ENCODE measurements at places on chromosomes 7 and 10. TPM values are rescaled to one million over a fixed set of nuclear protein-coding genes. Genes with fewer than 3 reads are reported as not detected.

DNA sequence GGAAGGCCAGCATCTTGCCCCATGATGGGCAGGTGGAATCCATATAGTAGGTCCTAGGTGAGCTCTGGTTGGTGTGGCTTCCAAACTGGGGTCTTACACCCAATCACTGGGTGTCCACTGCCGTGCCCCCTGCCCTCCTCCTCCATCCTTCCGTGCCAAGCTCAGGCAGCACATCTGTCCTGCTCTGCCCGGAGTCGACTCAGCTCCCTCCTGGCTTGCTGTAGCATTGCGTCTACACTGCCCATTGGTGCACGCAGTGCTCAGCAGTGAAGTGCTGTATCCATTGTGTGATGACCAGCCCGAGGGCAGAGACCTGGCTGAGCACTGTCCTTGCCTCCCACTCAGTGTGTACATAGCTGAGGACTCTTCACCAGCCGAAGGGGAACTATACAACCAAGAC, 148.4 kb downstream of the ADAM12 start:
- DNase-seq: no peak

DNA sequence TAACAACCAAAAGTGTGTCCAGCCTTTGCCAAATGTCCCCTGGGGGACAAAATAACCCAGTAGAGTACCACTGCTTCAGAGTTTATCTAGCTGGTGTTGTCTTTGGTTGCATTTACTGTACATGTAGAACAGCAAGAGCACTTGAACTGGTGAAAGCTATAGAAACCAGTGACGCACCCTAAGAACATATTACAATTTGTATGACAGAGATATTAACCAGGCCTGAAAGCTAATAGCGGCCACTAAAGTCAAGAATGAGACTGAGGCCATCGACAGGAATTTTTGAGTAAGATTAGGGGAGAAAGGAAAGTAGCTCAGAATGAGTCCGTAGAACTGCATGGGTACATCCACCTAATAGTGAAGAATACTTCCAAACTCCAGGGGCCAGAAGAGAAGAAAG, 236.2 kb downstream of the MTERF1 start:
- DNase-seq: no peak

Gene PNLIP
- not detected for total RNA-seq

GRCh38 chr7:101915000-101915399, 97.6 kb downstream of the CUX1 start:
- DNase-seq: no peak

- DNase-seq: no peak
Observed at GRCh38 chr7:155824227-155824886, 12.1 kb upstream of the SHH start.

Gene ANXA8
- not detected for total RNA-seq

DNA sequence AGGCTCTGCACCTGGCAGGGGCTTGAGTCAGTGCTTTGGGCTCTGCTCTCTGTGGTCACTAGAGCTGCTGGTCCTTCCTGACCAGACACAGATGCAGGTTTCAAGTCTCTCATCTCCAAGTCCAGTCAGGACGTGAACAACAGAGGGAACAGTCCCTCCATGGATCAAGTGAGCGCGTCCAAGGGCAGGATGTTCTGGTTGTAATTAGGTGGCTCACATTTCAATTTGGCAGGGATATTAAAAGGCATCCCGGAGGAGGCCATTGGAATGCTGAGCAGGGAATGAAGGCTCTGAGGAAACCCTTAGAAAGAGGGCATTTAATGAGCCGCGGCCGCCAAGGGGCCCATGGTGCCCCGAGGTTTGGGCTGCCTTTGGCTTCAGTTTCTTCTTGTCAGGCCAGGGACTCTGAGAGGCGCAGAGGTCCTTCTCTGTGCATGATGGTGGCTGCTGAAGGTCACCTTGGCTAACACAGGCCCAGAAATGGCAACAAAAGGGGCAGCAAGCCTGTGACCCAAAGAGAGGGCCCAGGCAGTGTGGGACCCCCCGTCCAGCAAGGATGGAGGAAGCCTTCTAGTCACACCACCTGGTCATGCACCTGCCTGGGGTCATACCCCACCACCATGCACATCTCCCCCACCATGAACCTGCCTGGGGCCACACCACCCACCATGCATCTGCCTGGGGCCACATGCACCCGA, 30.7 kb upstream of the INPP5A start:
- DNase-seq: no peak

GRCh38 chr10:128518000-128518399, 391.8 kb upstream of the MKI67 start:
- DNase-seq: no peak

Gene LRRN3
- total RNA-seq: 64.9 TPM

- DNase-seq: peak; percentile 15
Observed at GRCh38 chr7:134996097-134996550, 9.8 kb downstream of the AGBL3 start.

- DNase-seq: peak; percentile 15
Observed at GRCh38 chr7:114085592-114086501, 167.0 kb upstream of the PPP1R3A start.

DNA sequence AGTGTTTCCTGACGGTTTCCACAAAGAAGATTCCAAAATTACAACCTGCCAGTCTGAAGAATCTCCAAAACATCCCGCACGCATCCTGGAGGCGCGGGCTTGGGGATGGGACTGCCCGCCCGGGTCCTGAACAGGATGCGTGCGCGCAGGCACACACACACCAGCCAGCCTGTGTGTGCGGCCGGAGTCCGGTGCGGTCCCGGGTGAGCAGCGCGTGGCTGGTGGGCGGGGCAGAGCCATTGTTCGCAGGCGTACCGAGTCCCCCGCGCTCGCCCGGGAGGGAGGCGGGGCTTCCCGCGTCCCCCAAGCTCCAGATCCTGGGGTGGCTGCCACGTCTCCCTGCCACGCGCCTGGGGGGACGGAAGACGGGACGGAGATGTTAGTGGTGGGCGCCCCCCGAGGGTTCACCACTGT, 675 bp upstream of the SCD start:
- DNase-seq: peak; percentile 71

GRCh38 chr7:116527521-116527920, 2.7 kb downstream of the CAV1 start:
- no peak for DNase-seq

- no peak for DNase-seq
Observed at GRCh38 chr7:47710201-47710935, 128.5 kb upstream of the TNS3 start.

DNA sequence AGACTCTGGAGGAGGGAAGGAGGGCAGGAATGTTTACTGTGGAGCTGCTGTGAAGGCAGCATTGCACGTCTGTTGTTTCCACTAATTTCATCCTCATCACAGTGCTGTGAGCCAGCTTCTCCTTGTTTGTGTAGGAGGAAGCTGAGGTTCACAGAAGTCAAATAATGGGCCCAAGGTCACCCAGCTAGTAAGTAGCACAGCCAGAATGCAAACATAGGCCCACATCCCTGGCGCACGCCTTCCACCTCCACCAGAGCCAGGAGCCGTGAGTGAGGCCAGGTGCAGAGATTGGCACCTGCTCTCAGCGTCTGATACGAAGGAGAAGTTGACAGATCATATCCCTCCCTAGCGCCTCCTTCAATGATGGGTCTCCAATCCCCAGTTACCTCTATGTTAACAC, 93.6 kb downstream of the HTR5A start:
- DNase-seq: no peak

- no peak for DNase-seq
Observed at GRCh38 chr7:26658389-26659084, 205.9 kb downstream of the SKAP2 start.

DNA sequence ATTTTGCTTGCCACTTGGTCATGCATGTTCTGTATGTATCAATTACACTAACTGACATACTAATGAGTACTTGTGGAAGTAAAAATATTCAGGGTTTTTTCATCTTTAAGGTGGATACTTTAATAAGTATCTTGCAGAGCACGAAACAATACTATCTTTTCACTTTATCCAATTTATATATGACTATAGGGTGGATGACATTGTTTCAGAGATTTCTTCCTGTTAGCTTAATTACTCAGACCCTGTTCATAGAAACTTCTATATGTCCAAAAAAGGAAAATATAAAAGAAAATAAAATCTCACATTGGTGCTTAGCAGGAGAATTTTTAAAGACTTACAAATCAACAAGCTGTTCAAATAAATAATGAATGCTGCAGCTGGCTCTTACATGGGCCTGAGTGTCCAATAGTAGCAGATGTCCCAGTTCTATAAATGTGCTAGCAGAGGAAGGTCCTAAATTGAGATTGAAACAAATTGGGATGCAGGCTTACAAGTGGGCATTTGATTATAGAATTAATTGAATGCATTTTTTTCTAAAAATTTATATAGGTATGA, 91.5 kb upstream of the THSD7A start:
- no peak for DNase-seq

Gene SLC26A3
- total RNA-seq: 0.93 TPM

DNA sequence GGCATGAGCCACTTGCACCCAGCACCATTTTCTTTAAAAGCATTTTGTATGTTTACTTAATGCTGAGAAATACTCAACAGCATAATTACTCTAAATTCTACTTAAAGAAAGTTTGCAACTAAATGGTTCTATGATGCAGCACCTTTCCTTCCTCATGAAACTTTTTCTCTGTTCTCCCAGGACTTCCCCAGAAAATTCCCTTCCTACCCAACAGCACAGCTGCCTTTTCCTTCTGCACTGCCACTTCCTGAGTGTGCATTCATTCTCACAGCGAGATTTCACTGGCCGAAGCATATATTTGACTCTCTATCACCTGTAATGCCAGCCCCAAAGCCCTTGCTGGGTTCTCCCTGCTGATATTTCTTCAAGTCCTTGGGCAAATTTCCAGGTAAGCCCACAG, 41.5 kb upstream of the DGKI start:
- DNase-seq: no peak

Gene TMEM140
- 25.8 TPM for total RNA-seq

Measured in T-cell (primary cell).